Activated naive CD4-positive, alpha-beta T cell treated with anti-CD3 and anti-CD28 coated beads, Interleukin-2, amount 10 ng/mL, durations not matched to agents 7 days and 5 days (primary cell): ENCODE measurements at places on chromosomes 7 and 10.
A peak's percentile ranks its signal among the peaks of the same experiment; 100 is the strongest.

DNA sequence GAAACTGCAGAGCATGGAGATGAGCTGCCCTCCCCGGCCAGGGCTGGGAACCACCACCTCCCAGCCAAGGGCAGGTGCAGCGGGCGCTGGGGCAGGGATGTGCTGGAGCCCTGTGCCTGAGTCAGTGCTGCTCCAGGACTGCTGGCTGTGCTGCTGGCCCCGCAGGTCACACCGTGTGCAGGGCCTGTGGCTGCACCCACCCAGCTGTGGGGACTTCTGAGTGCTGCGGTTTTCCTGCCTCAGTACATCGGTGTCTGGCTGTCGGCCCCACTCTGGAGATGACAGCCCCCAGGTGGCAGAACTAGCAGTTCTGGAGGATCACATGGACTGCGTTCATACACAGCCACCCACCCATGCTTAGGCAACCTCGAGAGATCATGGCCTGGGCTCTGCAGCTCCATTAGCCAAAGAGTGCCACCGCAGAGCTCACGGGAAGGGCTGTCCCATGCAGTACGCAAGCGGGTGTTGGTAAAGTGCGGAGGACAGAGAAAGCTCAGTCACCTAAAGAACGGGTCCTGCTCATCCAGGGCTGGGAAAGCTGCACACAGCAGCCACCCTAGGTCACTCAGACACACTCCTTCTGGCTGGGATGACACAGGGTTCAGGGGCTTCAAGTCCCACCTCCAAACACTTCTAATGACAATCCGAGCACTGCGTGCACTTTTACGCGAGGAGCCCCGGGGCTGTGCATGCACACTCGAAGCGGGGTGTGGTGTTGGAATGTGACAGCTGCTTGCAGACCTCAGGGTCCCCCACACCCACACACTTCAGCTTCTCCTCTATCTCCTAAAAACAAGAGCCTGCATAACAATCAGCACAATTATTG, 198.1 kb upstream of the PPP2R2D start:
- H3K36me3 ChIP-seq: no peaks in the 10 kb centered on the region
- H3K4me1 ChIP-seq: no peaks in the 10 kb centered on the region
- peaks cover 6% of the 10 kb centered on the region for H3K27me3 ChIP-seq
- no peak overlapping the region for H3K27ac ChIP-seq
- no peak overlapping the region for H3K4me3 ChIP-seq
- no peak for DNase-seq

DNA sequence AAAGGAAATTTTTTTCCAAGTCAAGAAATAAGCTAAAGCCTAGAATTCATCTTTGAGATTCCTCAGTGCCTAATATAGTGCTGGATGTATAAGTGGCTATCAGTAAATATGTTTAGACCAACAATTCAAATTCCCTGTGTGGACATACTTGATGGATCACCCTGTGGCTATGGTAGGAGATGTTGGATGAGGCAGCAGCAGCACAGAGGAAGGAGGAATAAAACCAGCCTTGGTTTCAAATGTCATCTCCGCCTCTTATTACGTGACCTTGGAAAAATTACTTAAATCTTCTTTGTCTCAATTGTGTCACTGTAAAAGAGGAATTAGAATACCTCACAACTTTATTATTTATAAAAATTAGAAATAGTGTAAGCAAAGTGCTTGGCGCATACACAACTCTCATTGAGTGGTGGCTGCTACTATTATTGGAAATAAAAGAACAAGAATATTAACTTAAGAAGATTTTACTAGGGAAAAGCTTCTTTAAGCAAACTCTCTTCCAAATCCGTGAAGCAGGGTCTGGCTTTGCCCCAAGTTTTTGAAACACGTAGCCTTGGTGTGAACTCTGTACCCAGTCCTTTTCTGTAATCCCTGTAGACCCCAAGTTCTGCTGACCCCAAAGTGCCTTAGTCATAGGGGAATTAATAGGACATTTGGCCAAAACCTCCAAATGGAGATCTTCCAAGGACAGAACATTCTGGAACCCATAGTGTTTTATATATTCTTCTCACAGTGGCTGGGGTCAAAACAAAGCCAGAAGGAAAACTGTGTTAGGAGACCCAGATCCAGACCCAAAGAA, 283.8 kb downstream of the PTEN start:
- H3K36me3 ChIP-seq: no peaks in the 10 kb centered on the region
- H3K4me1 ChIP-seq: peaks cover 4% of the 10 kb centered on the region
- no peak overlapping the region for H3K4me3 ChIP-seq
- DNase-seq: no peak
- H3K27ac ChIP-seq: no peak overlapping the region

DNA sequence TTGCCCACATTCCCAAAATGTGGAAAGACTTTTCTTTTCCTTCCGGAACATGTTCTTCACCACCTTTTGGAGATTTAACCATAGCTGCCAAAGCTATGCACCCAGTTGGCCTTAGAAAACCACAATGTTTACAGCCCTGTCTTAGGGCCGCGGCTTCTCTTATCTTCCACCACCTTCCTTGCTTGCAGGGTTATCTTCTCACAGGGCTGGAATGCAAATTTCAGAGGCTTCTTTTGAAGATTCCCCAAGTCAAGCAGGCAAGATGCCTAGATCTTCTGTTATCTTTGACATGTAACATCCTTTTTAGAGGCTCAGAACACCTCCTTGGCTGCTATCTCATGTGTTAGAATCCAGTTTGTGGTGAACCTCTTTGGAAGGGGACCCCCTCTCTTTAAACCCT, 11.1 kb downstream of the KCTD7 start:
- H3K36me3 ChIP-seq: peaks cover 57% of the 10 kb centered on the region
- H3K4me1 ChIP-seq: peaks cover 4% of the 10 kb centered on the region
- no peak overlapping the region for H3K4me3 ChIP-seq
- no peaks in the 10 kb centered on the region for H3K27me3 ChIP-seq

DNA sequence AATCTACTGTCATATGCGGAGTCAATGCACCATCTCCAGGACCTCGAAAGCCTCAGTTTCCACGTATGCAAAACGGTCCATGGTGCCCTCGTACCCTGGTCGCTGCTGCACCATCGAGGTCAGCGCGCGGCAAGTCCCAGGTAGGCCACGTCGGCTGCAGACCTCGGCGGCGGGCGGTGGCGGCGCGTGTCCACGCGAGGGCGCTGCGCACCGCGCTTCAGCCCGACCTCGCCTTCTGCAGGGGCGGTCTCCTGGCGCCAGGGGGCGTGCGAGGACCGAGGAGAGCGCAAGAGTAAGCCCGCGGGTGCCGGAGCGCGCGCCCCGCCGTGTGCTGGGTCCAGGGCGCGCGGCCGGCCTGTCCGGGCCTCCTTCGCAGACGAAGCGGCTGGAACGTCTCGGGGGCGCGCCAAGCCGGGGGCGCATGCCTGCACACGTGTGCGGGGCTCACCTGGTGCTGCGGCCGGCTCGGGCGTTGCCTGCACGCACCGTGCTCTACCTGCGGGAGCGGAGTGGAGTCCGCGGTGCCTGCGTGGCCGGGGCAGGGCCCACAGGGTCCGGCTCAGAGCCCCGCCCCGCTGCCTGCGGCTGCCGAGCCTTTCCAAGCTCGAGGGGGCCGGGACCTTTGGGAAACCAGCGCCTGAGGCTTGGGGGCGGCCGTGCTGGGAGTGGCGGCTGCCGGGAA, 54.0 kb downstream of the GLRX3 start:
- H3K27ac ChIP-seq: no peak overlapping the region
- peaks cover 6% of the 10 kb centered on the region for H3K36me3 ChIP-seq
- H3K27me3 ChIP-seq: peaks cover 15% of the 10 kb centered on the region
- H3K4me1 ChIP-seq: peaks cover 2% of the 10 kb centered on the region
- peak; percentile 90 for DNase-seq

- no peaks in the 10 kb centered on the region for H3K36me3 ChIP-seq
- H3K4me3 ChIP-seq: no peak overlapping the region
- H3K4me1 ChIP-seq: no peaks in the 10 kb centered on the region
Measured at GRCh38 chr10:44201011-44201410, 183.9 kb downstream of the CXCL12 start.

DNA sequence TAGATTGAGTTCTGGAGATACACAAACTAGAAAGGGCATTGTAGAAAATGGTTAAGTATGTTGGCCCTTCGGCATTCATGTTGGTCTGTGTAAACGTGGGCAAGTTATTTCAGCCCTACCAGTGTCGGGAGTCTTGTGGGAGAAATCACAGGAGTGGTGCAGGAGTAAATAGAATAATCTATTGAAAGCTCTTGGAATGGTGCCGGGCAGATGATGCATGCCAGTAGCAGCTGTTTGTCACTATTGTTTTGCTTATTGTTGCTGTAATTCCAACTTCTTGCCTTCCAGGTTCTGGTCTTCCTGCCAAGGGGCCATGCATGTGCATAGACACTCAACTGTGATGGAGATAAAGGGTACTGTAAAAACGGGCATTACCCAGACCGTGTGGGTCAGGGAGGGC, 259.4 kb downstream of the CAMK1D start:
- peaks cover 23% of the 10 kb centered on the region for H3K4me1 ChIP-seq
- H3K27ac ChIP-seq: no peak overlapping the region
- no peak overlapping the region for H3K4me3 ChIP-seq
- H3K27me3 ChIP-seq: peaks cover 6% of the 10 kb centered on the region

DNA sequence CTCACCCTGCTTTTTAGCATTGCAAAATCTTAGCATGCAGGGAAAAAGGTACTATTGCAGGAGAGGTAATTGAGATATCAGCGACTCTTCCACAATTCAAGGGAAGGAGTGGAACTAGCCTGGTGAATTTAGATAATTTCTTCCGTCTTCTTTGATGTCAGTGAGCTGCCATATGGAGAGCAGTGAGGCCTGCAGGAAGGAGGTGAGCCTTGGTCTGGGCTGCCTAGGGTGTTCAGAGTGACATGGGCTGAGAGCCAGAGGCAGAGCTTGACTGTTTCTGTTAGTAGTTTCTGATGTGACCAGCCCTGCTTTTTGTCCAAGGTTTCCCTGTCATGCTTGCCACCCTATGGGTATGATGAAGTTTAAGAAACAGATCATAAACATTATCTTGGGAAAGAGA, 28.6 kb downstream of the KAT6B start:
- H3K4me1 ChIP-seq: peaks cover 13% of the 10 kb centered on the region
- H3K27ac ChIP-seq: no peak overlapping the region
- no peaks in the 10 kb centered on the region for H3K27me3 ChIP-seq
- no peak for DNase-seq

DNA sequence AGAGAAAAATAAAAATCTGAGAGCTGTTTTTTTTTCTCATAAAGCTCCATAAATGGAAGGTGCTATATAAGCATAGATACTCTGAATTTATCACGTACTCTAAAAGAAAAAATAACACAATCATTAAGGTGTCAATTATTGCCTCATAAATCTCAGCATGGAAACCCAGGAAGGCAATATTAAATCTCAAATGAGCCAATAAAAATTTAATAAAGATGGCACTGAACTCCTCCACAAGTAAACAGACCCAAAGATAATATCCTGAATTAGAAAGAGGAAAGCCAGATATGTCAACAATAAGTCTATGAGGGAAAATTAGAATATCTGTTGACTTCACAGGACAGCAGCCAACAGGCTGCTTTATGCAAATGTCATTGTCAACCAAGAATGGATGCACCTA, 66.5 kb downstream of the CDK6 start:
- H3K4me3 ChIP-seq: no peak overlapping the region
- DNase-seq: no peak
- H3K27ac ChIP-seq: peak overlapping the region; percentile 58
- H3K4me1 ChIP-seq: peaks cover 38% of the 10 kb centered on the region

- no peak overlapping the region for H3K27ac ChIP-seq
- H3K36me3 ChIP-seq: no peaks in the 10 kb centered on the region
- peaks cover 15% of the 10 kb centered on the region for H3K27me3 ChIP-seq
Measured at GRCh38 chr7:47634273-47634672, 52.4 kb upstream of the TNS3 start.

- no peaks in the 10 kb centered on the region for H3K27me3 ChIP-seq
- DNase-seq: no peak
- no peaks in the 10 kb centered on the region for H3K4me1 ChIP-seq
- H3K27ac ChIP-seq: no peak overlapping the region
Measured at GRCh38 chr10:34407324-34407805, 407.7 kb downstream of the PARD3 start.

- no peak overlapping the region for H3K27ac ChIP-seq
- no peak overlapping the region for H3K4me3 ChIP-seq
- H3K4me1 ChIP-seq: no peaks in the 10 kb centered on the region
- no peaks in the 10 kb centered on the region for H3K36me3 ChIP-seq
- H3K27me3 ChIP-seq: no peaks in the 10 kb centered on the region
- DNase-seq: no peak
Measured at GRCh38 chr7:137798073-137798763, 48.6 kb downstream of the DGKI start.

DNA sequence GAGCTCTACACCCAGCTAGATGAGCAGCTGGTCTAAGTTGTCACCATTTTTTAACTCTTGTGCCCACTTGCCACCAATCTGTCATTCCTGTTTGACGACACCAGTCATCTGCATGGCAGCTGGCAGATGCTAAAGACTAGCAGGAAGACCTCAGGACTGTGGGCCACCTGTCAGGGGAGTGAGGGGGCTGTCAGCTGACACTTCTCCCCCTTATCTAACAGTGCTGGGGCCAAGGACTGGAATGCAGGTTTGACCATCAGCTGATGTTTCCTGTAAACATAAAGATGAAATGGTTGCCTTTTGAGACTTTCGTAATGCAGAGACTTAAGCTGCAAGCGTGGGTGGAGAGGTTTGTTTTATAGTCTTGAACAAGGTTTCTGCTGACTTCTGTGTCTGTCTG, 93.5 kb downstream of the WNT2 start:
- H3K4me1 ChIP-seq: no peaks in the 10 kb centered on the region
- H3K4me3 ChIP-seq: no peak overlapping the region
- H3K27me3 ChIP-seq: no peaks in the 10 kb centered on the region
- H3K36me3 ChIP-seq: no peaks in the 10 kb centered on the region

DNA sequence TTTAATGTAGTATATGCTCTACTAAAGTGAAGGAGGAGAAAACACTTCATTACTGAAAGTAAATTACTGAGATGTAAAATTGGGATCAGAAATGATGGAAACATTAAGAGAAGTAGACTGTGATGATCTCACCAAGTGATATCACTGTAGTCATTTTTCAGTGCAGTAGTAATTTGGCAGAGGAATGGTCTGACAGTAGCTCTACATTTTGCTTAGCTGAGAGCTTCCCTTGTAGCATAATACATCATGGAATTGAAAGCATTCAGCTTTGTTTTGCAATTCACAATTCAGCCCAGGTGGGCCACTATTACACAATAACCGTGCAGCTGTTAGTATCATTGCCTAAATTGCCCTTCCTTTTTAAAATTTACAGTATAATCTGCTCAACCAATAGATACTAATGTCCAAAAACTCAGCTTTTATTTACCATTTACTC, 19.4 kb upstream of the CABCOCO1 start:
- no peaks in the 10 kb centered on the region for H3K4me1 ChIP-seq
- H3K27ac ChIP-seq: no peak overlapping the region
- H3K27me3 ChIP-seq: no peaks in the 10 kb centered on the region
- no peak for DNase-seq
- no peak overlapping the region for H3K4me3 ChIP-seq
- no peaks in the 10 kb centered on the region for H3K36me3 ChIP-seq

GRCh38 chr7:112970771-112971170, 115.9 kb downstream of the GPR85 start:
- no peak overlapping the region for H3K27ac ChIP-seq
- DNase-seq: no peak
- no peaks in the 10 kb centered on the region for H3K36me3 ChIP-seq
- no peak overlapping the region for H3K4me3 ChIP-seq

- H3K27ac ChIP-seq: no peak overlapping the region
- DNase-seq: no peak
- peaks cover 27% of the 10 kb centered on the region for H3K4me1 ChIP-seq
- no peaks in the 10 kb centered on the region for H3K27me3 ChIP-seq
- H3K36me3 ChIP-seq: peaks cover 55% of the 10 kb centered on the region
- no peak overlapping the region for H3K4me3 ChIP-seq
Measured at GRCh38 chr7:105097619-105098018, 83.6 kb downstream of the KMT2E start.
